ENCODE measurements at places on chromosomes 4 and X.

DNA sequence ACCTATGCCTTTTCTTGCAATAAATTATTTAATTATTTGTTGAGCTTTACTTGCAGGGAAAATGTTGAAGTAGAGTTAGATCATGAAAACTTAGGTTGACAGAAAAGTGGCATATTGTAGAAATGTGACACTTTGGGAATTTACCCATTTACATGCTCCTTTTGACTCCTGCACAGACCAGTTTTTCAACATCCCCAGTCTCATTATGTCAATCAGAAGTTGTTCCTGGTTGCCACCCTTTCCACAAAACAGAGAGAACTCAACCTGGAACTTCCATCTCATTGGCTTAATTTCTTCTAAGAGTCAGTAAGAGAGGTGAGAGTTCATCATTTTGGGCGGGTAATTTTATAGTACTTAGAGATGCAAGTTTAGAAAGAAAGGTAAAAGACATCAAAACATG lies 284.6 kb upstream of the ANKRD50 start:
- no peak for DNase-seq

DNA sequence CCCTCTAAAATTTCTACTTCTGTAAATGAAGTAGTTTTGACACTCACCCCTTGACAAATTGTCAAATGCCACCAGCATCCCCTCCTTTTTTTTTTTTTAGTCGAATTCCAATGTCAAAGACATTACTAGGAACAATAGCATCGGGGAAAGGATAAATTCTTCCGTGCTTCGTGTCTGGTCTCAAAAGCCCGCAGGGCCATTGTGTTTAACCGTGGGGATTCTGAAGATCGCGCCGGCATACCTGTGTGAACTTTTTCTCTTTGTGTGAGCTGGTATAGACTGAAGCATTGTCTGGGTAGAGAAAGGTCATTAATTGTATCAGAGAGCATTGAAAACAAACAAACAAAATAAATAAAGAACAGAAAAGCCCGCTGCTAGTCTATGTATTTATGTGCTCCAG lies 313.9 kb downstream of the ASMT start:
- no peak for DNase-seq

DNA sequence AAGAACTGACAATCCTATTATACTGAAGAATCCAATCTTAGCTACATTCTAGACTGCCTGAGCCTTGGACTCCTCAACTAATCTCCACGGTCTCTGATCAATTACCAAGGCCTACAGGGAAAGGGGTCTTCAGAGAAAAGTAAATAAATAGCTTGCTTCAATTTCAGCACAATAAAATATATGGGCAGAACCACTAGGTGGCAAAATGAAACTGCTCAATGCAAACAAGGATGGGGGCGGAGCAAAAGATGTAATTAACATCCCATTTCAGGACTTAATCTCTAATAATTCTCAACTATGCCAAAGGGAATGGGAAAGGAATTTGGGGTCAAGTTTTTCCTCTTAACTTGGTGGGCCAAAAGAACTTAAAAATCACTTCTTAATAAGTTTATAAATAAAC lies 78.4 kb upstream of the MAP3K15 start:
- DNase-seq: no peak

- DNase-seq: no peak
These were observed 350.0 kb upstream of the CASK start for GRCh38 chrX:42273387-42273786.

GRCh38 chr4:144721994-144722393 lies 76.0 kb downstream of the HHIP start:
- no peak for DNase-seq

GRCh38 chr4:6548201-6548881 lies 26.6 kb upstream of the MAN2B2 start:
- DNase-seq: no peak

DNA sequence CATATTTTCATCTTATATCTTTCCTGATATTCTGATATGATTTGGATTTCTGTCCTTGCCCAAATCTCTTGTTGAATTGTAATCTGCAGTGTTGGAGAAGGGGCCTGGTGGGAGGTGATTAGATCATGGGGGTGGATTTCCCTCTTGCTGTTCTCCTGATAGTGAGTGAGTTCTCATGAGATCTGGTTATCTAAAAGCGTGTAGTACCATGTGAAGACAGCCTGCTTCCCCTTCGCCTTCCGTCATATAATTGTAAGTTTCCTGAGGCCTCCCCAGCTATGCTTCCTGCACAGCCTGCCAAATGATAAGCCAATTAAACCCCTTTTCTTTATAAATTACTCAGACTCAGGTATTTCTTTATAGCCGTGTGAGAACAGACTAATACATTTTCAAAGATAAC lies 77.2 kb downstream of the ANKRD50 start:
- DNase-seq: no peak

DNA sequence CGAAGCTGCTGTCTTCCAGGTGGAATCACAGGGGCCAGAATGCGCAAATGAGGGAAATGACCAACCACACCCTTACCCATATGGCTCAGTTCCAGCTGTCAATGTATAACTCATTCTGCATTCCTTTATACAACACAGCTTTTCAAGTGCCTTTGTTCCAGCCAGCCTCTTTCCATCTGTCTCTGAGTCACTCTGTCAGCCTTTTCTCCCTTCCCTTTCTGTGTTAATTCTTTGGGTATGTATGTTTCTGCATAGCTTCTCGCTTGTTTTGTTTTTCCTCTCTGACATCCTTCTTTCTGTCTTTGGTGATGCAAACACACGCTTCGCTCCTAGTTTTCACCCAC lies 54.5 kb downstream of the RS1 start:
- DNase-seq: no peak

DNA sequence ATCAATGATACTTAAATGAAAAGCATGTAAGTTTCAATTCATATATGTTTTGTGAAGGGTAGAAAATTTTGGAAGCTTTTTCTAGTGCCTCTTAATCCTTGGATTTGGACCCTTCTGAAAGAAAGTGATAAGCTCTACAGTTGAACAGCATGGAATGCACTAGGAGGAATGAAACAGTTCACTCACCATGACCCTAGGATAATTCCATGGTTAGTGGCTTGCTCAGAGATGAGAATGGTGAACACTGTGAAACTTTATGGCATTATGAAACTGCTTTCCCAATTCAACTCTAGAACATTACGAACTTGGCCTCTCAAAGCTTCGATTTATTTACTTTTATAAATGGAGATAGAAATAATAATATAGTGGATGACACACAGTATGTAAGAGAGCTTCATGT lies 88.9 kb upstream of the FAT4 start:
- DNase-seq: no peak

- no peak for DNase-seq
These were observed 83.3 kb downstream of the DDIT4L start for GRCh38 chr4:100106982-100107381.

GRCh38 chr4:95155759-95156451 lies 392.9 kb downstream of the UNC5C start:
- DNase-seq: no peak

DNA sequence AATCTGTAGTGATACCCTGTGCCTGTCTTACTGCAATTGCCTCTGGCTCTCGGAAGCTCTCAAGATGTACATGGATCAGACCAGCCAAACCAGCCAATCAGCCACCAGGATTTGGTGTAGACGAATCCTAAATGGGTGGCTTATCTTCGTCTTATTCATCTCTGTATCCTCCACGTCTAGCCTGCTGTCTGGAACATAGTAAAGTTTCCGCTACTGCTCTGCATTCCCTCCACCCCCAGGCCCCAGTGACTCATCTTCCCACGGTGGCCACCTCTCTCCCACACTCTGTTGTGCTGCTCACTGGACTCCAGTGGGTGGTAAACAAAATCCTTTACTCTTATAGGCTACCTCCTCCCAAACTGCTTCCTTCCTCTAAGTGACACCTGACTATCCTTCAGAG lies 37.8 kb downstream of the SEPTIN6 start:
- DNase-seq: no peak

GRCh38 chr4:845233-845835 lies 19.4 kb upstream of the CPLX1 start:
- DNase-seq: no peak

- DNase-seq: no peak
These were observed 173.9 kb downstream of the SCFD2 start for GRCh38 chr4:53191997-53192396.

GRCh38 chr4:25113915-25114904 lies 46.0 kb downstream of the SEPSECS start:
- no peak for DNase-seq

GRCh38 chr4:123299212-123299691 lies 97.3 kb upstream of the SPRY1 start:
- no peak for DNase-seq

DNA sequence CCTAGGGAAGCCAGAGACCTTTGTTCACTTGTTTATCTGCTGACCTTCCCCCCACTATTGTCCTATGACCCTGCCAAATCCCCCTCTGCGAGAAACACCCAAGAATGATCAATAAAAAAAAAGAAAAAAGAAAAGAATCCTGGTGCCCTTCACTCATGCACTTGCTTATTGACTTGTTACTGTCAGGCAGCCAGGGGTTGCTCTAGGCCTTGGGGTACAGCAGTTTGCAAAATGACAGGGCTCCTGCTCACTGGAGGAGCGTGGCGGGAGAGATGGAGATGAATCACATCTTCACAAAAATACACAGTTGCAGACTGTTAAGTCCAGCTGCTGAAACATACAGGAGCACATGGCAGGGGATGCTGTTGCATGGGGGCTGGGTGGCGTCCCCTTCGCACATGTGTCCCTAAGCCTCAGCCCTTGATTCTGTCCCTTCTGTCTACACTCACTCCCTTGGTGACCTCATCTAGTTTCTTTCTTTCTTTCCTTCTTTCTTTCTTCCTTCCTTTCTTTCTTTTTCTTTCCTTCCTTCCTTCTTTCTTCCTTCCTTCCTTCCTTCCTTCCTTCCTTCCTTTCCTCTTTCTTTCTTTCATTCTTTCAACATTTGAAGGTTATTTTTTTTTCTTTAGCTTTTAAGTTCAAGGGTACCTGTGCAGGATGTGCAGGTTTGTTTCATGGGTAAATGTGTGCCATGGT lies 16.9 kb upstream of the TMEM271 start:
- no peak for DNase-seq

DNA sequence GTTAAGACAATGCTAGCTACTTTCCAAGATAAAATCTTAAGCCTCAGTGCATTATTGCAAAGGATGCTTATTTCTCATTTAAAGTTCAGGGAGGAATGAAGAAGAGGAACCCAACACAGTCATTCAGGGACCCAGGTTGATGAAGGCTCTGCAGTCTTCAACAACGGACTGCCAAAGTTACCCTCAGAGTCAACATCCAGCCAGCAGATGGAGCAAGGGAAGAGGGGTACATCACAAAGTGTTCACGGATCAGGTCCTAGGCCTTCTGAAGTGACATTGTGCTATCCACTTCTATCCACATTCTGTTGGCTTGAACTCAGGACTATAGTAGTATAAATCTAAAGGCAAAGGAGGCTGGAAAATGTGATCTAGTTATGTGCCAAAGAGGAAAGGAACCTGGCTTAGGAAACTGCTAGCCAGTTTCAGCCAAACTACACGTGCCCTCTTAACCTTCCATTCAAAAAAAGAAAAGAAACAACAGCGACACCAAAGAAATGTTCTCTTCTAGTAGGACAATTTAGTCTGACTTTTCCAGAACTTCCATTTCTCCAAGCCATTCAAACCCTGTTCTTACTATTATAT lies 28.8 kb downstream of the NKX6-1 start:
- no peak for DNase-seq

GRCh38 chr4:140071806-140072205 lies 82.2 kb downstream of the MAML3 start:
- DNase-seq: no peak

DNA sequence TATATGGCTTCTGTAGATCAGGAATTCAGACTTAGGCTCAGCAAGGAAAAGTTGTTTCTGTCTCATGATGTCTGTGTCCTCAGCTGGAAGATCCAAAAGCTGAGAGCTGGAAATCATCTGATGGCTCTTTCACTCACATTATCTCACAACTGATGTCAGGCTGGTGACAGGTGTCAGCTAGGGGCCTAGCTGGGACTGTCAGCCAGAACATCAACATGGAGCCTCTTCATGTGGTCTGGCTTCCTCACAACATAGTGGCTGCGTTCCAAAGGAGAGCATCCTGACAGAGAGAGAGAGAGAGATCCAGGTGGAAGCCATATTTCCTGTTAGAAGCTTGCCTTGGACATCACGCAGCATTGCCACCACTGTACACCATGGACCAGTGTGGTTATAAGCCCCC lies 10.6 kb upstream of the INTS6L start:
- no peak for DNase-seq

GRCh38 chrX:103656617-103657016 lies 27.8 kb downstream of the TCEAL1 start:
- no peak for DNase-seq

DNA sequence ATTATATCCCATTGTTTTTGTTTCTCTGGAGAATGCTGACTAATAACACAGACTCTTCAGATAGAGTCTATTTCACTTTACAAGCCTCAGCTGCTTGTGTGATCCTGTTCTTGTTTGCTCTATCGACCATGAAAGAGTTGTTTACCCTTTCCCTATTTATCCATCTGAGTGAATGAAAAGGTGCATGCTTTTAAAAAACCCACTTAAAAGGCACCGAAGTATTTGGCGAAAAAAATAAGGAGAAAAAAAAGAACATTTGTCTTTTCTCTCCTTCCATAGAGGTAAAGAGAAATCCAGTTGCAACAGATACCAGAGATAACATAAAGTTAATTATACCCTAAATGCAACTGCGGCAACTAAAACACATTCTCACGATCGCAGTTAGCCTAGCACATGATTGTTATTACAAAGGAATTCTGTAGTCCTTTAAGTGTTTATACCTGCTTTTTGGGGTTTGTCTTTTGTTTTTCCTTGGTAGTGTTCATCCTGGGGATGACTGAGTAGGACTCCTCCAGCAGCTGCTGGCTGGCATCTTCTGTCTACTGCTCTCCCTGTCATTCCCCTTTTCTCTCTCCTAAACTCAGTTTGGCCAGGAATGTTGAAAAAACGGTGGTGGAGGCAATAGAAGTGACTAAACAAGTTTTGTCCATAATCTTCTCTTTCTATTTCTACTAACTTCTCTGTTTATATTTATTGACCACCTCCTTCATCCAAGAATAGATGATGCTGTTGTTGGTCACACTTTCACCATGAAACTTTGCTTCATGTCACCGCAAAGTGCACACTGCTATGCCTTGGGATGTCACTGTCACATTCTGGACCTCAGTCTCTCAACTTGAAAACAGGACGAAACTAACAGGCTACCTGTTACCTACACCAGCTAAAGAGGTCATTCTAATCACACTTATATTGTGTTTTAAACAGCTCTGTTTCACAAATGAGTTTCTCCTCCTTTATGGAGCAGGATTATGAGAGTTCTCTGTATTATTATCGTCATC lies 41.9 kb upstream of the FRAS1 start:
- DNase-seq: no peak

DNA sequence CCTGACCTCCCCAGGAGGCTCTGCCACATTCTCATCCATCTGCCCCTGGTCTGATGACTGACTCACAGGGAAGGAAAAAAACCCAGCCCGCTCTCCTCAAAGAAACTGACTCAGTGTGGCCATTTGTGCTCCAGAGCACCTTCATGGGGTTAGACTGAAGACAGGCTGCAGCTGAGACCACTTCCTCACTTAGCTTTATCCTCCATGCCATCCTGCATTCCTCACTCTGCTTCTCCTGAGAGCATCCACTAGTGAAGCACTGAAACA lies 35.9 kb upstream of the HPSE start:
- DNase-seq: no peak
